ENCODE measurements at places on chromosomes 3 and 15.

DNA sequence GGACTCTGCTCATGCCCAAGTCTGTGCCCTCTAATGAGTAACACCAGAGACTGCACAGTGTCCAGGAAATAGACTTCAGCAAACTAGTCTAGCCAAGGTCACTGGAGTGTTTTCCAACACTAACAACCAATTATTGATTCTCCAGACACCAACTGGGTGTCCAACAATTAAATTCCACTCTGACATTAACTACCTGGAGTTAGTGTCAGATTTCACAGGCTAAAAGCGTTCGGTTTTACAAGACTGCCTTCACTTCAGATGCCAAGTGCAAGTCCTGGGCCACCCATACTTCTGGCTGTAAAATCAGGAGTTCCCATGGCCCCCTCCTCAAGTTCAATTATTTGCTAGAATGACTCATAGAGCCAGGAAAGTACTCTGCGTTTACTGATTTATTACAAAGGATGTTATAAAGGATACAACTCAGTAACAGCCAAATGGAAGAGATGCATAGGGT lies 20.8 kb upstream of the CFAP161 start:
- no peak for DNase-seq

GRCh38 chr3:94293793-94294195 lies 230.9 kb downstream of the NSUN3 start:
- no peak for DNase-seq

GRCh38 chr3:52722491-52722890 lies 16.6 kb downstream of the SPCS1 start:
- DNase-seq = no peak

GRCh38 chr3:34213478-34213877 lies 415.0 kb downstream of the PDCD6IP start:
- no peak for DNase-seq

GRCh38 chr3:139105154-139105702 lies 60.5 kb upstream of the PRR23C start:
- DNase-seq = no peak

- DNase-seq = no peak
Observed at GRCh38 chr3:10688548-10689172, 127.4 kb upstream of the SLC6A11 start.
